Nucleus accumbens (tissue), 56 donors: ENCODE measurements at places on chromosomes 16 and 17.

GRCh38 chr17:38476549-38476948 lies 48.3 kb downstream of the ARHGAP23 start:
- no peak for DNase-seq

DNA sequence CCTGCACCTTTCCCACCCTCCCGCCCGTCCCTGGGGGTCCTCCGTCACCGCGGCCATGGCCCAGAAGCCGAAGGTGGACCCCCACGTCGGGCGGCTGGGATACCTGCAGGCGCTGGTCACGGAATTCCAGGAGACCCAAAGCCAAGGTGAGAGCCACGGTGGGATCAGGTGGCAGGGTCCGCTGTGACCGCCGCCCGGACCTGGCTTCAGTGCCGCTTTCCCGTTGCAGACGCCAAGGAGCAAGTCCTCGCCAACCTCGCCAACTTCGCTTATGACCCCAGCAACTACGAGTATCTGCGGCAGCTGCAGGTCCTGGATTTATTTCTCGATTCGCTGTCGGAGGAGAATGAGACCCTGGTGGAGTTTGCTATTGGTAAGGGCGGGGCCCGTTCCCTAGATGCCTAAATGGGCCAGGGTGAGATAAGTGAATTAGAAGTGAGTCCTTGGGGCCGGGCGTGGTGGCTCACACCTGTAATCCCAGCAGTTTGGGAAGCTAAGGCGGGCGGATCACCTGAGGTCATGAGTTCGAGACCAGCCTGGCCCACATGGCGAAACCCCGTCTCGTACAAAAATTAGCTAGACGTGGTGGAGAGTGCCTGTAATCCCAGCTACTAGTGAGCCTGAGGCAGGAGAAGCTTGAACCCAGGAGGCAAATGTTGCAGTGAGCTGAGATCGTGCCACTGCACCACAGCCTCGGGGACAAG lies 617 bp downstream of the ARMC7 start:
- no peak for DNase-seq

DNA sequence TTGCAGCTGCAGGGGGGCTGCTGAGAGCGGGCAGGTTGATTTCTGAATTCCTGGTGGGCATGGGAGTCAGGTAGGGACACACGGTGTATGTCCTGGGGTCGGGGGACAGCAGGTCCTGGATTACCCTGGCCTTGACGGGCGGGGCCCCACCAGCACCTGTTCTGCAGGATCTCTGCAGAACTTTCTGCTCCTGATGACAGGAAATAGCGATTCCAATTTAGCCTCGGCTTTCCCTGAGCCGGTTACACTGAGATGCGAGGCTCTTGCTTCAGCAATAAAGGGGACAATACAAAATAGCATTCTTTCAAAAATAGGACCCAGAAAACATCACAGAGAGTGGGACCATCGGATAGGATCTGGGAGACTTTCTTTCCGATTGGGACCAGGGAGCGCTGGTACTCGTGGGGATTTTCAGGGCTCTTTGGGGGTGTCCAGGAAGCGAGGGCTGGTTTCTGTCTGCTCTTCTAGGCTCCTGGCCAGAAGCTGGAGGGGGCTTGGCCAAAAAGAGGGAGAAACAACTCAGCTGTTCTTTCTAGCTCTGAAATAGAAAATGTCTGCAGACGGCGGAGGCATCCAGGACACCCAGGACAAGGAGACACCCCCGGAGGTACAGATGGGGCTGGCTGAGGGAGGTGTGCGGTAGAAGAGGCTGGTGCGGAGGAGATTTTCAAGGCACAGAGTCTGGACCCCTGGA lies 642 bp downstream of the ZNF205 start:
- no peak for DNase-seq

GRCh38 chr16:66054095-66054494 lies 312.4 kb upstream of the CDH5 start:
- no peak for DNase-seq

DNA sequence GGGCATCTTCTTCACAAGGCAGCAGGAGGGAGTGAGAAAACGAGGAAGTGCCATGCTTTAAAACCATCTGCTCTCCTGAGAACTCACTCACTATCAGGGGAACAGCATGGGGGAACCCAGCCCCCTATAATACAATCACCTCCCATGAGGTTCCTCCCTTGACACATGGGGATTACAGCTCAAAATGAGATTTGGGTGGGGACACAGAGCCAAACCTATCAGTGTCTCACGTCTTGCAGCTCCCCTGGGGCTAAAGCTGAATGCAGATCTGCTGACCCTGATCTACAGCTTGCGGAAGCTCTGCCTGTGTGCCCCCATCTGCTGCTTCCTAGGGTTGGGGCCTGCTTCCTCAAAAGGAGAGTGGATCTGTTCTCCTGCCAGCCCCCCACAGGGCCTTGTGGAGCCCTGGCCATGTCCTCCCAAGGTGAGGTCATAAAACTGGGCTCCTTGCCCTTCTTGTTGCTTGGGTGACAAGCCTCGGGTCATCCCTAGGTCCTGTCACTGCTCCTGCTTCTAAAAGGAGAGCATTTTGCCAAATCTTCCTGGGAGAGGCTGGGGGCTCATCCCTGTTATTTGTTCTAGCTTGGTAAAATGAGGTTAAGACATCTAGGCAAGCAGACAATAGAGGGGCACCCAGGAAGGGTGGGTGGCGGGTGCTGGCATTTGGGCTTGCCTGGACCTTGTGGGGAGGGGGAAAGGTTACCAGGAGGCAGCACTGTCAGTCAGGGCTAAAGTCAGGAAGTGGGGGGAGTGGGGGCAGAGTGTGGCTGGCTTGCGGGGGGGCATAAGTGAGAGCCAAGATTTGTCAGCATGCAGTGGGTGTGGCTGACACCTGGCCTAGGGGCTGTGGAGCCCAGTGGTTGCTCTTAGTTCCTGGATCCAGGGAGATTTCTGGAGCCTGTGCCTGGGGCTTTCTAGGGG lies 16.0 kb downstream of the KRT33A start:
- no peak for DNase-seq
